ENCODE measurements at places on chromosomes 1 and 21.

GRCh38 chr1:88519156-88519555 is 164.9 kb upstream of the PKN2 start:
- H3K4me1 ChIP-seq = no peaks in the 10 kb centered on the region
- peak overlapping the region; percentile 7 for H3K27ac ChIP-seq
- H3K27me3 ChIP-seq = no peaks in the 10 kb centered on the region
- no peak for DNase-seq
- H3K36me3 ChIP-seq = no peaks in the 10 kb centered on the region

GRCh38 chr1:162371611-162372010 is 5.0 kb downstream of the SPATA46 start:
- peaks cover 3% of the 10 kb centered on the region for H3K4me1 ChIP-seq
- no peaks in the 10 kb centered on the region for H3K27me3 ChIP-seq
- no peak overlapping the region for H3K4me3 ChIP-seq
- H3K36me3 ChIP-seq = no peaks in the 10 kb centered on the region
- DNase-seq = no peak
- no peak overlapping the region for H3K27ac ChIP-seq

GRCh38 chr1:212256369-212256768 is 28.8 kb upstream of the PPP2R5A start:
- no peak for DNase-seq
- peaks cover 3% of the 10 kb centered on the region for H3K27me3 ChIP-seq
- H3K4me1 ChIP-seq = no peaks in the 10 kb centered on the region
- H3K27ac ChIP-seq = no peak overlapping the region

DNA sequence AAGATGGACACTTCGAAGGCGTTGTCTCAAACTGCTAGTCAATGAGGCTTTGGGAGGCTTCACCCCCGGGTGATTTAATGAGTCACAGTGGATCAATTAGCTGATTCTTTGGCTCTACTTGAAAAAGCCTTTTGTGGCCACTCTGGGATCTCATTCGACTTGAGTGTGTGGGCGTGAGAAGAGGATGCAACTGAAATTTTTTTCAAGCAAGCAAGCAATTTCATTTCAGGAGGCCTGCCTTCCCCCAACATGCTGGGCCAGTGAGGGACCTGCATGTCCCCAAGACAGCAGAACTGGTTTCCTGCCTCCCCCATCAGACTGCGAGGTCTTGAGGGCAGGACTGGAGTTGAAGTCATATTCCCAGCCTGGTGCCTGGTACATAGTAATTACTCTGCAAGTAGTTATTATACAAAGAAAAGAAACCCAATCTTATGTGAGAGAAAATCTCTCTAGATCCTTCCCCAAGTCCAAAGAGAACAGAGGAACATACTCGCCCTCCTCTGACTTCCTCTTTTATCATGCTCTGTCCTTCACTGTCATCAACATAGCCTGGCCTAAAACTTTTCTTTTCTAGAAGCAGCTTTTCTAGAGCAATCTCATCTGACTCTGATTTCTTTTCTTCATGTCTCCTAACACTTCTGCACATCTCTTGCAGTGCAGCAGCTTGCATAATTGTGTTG is 22.7 kb downstream of the SYT6 start:
- no peaks in the 10 kb centered on the region for H3K36me3 ChIP-seq
- H3K27me3 ChIP-seq = peaks cover 48% of the 10 kb centered on the region
- no peak overlapping the region for H3K4me3 ChIP-seq
- H3K4me1 ChIP-seq = peaks cover 5% of the 10 kb centered on the region
- no peak for DNase-seq

DNA sequence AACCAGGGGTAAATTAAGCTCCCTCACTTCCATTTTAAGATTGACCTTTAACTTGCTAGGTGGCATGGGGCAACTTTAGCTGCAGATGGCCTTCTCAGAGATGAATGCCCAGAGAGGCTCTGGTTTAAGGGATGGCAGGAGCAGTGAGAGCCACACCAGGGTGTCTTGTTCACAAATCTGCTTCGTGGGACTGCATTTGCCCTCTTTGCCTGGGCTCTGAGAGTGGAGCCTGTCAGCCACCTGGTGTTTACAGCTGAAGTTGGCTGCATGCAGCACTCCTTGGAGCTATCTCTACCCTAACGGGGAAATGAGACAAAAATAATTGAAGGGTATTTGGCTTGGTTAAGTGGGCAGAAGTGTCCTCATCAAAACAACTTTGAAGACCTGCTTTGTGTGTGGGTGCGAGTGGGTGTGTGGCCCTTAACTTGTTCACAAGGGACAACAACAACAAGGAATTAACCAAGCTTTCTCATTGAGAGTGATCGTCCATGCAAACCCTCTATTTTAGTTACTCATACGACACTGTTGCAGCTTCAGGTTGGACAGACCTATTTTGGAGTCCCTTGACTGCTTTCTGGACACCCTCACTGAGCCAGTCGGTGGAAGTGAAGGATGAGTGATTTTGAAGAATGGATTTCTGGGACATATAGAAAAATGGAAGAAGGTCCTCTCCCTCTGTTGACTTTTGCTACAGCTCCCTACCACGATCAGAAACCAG is 29.8 kb downstream of the PGM1 start:
- H3K27me3 ChIP-seq = no peaks in the 10 kb centered on the region
- peaks cover 25% of the 10 kb centered on the region for H3K4me1 ChIP-seq
- H3K4me3 ChIP-seq = no peak overlapping the region
- H3K27ac ChIP-seq = no peak overlapping the region
- no peaks in the 10 kb centered on the region for H3K36me3 ChIP-seq

DNA sequence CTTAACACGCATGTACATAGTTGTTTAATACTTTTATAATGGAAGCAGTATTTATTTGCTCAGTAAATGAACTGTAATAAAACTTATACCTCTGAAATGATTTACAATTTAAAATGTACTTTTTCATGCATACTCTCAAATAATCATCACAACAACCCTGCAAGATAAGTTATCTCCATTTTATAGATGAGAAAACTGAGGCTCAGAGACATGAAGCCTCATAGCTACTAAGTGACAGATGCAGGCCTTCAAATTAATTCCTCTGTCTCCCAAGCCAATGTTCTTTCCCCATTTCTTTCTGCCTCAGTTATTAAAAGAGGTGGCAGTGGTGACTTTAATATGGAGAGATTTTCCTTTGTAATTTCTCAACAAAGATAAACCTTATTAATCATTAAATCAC is 19.6 kb upstream of the CLCA1 start:
- no peak overlapping the region for H3K4me3 ChIP-seq
- DNase-seq = no peak
- no peaks in the 10 kb centered on the region for H3K27me3 ChIP-seq
- H3K4me1 ChIP-seq = no peaks in the 10 kb centered on the region
- H3K36me3 ChIP-seq = no peaks in the 10 kb centered on the region

DNA sequence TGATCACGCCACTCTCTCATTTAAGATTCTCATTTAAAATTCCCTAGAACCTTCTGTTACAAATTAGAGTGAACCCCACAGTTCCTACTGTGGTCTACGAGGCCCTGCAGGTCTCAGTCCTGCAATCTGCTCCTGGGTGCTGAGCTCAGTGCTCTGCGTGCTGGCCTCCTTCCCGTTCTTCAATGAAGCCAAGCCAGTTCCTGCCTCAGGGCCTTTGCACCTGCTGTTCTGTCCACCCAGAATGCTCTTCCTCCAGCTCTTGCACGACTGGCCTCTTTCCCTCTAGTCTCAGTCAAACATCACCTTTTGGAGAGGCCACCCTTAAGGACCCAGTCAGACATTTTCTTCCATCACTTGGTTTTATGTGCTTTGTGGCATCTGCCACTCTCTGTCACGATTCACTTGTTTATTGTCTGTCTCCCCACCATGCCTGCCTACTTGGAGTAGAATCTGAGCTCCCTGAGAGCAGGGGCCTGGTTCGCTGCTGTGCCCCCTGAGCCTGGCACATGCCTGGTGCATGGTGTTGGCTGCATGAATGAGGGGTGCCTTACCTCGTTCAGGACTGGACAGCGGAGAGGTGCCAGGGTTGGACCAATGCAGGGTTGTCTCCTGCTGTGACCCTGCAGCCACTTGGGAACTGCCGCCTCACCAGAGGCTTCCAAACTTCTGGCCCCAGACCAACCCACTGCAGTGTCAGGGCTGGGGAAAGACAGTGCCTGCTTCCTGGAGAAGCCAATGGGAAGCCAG is 9.7 kb upstream of the H6PD start:
- H3K4me1 ChIP-seq = no peaks in the 10 kb centered on the region
- no peak overlapping the region for H3K4me3 ChIP-seq
- no peaks in the 10 kb centered on the region for H3K27me3 ChIP-seq
- H3K36me3 ChIP-seq = no peaks in the 10 kb centered on the region
- DNase-seq = no peak
- H3K27ac ChIP-seq = no peak overlapping the region

GRCh38 chr1:51622455-51622913 is 5.6 kb downstream of the OSBPL9 start:
- no peaks in the 10 kb centered on the region for H3K27me3 ChIP-seq
- no peak overlapping the region for H3K27ac ChIP-seq
- H3K36me3 ChIP-seq = no peaks in the 10 kb centered on the region

GRCh38 chr1:155860970-155861510 is 1.7 kb downstream of the SYT11 start:
- H3K27me3 ChIP-seq = peaks cover 22% of the 10 kb centered on the region
- H3K27ac ChIP-seq = no peak overlapping the region
- peaks cover 8% of the 10 kb centered on the region for H3K4me1 ChIP-seq
- H3K36me3 ChIP-seq = peaks cover 2% of the 10 kb centered on the region
- DNase-seq = no peak

DNA sequence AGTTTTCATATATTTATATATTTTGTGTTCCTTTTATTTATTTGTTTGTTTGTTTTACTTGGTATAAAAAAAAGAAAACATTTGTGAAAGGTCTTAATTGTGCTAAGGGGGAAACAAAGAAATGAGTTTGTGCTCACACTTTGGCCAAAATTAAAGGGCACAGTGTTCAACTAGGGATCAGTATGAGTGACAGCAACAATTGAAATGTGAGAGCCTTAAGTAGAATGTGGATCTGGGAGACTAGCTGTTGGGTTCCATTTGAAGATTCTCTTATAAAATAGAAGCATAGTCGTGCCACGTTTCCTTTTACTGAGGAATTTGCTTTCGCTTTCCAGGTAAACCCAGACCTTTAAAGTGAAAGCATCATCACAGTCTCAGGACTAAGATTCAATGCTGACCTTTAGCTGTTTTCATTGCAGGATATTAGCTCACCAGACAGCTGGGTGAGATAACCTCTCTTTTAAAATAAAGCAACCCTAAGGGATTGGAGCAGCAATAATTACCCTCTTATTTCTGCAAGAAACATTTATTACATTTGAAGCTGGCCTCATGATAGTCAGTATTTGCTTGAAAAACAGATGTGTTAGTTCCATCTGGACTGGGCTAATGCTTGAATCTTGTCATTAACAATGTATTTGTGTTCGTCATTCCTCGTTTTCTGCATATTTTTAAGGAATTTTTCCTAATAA is 37.1 kb upstream of the CD55 start:
- no peaks in the 10 kb centered on the region for H3K36me3 ChIP-seq
- no peak overlapping the region for H3K27ac ChIP-seq

GRCh38 chr21:10425856-10426255 is 95.5 kb upstream of the TPTE start:
- H3K4me1 ChIP-seq = no peaks in the 10 kb centered on the region
- H3K36me3 ChIP-seq = no peaks in the 10 kb centered on the region
- no peaks in the 10 kb centered on the region for H3K27me3 ChIP-seq
- no peak overlapping the region for H3K27ac ChIP-seq
- DNase-seq = no peak

GRCh38 chr1:54360165-54361005 is 45.8 kb downstream of the SSBP3 start:
- DNase-seq = no peak
- peaks cover 8% of the 10 kb centered on the region for H3K36me3 ChIP-seq
- H3K27me3 ChIP-seq = no peaks in the 10 kb centered on the region
- H3K27ac ChIP-seq = no peak overlapping the region
- no peak overlapping the region for H3K4me3 ChIP-seq

GRCh38 chr1:239742416-239743109 is 349.1 kb upstream of the FMN2 start:
- no peaks in the 10 kb centered on the region for H3K4me1 ChIP-seq
- no peak overlapping the region for H3K4me3 ChIP-seq
- H3K27ac ChIP-seq = no peak overlapping the region
- no peaks in the 10 kb centered on the region for H3K36me3 ChIP-seq
- no peak for DNase-seq

DNA sequence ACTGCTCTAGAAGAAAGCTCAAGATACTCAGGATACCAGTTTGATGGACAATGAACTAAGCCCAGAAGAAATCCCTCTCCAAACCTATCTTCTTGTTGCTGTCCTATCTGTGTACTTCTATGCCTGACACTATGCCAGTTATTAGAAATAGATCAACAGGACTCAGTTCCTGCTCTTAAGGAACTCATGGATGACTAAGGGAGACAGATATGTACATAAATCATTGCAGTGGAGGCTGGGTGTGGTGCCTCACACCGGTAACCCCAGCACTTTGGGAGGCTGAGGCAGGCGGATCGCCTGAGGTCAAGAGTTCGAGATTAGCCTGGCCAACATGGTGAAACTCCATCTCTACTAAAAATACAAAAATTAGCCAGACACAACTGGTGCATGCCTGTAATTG is 42.4 kb upstream of the AK4 start:
- H3K36me3 ChIP-seq = no peaks in the 10 kb centered on the region
- no peak overlapping the region for H3K4me3 ChIP-seq
- peaks cover 7% of the 10 kb centered on the region for H3K27me3 ChIP-seq
- H3K27ac ChIP-seq = no peak overlapping the region
- no peak for DNase-seq

DNA sequence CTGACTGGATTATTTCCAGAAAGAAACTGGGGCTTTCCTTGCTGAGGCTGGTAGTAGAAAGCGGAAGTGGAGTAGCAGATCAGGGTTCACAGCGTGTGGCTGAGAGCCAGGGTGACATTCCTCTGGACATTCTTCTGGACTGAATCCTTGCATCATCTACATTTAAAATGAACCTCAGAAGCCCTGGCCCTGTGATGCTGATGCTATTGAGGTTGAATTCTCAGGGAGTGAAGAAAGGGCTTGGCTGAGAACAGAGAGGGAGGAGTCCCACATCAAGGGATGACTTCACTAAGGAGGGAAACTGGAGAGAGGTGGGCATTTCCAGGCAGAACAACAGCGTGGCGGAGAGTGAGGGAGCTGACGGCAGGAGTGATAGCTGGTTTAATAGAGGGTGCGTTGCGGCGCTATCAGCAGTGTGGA is 102.3 kb upstream of the LMO4 start:
- H3K36me3 ChIP-seq = no peaks in the 10 kb centered on the region
- H3K27ac ChIP-seq = no peak overlapping the region
- H3K4me3 ChIP-seq = no peak overlapping the region
- no peaks in the 10 kb centered on the region for H3K4me1 ChIP-seq
- no peak for DNase-seq

GRCh38 chr1:232267092-232267836 is 362.7 kb downstream of the SIPA1L2 start:
- H3K4me3 ChIP-seq = no peak overlapping the region
- H3K27ac ChIP-seq = no peak overlapping the region
- no peak for DNase-seq
- H3K36me3 ChIP-seq = no peaks in the 10 kb centered on the region
- no peaks in the 10 kb centered on the region for H3K4me1 ChIP-seq

- DNase-seq = no peak
- H3K4me3 ChIP-seq = no peak overlapping the region
- H3K4me1 ChIP-seq = peaks cover 4% of the 10 kb centered on the region
- H3K27ac ChIP-seq = no peak overlapping the region
Measured at GRCh38 chr1:232983375-232983774, 33.0 kb downstream of the NTPCR start.

Measured in progenitor cell of endocrine pancreas (in vitro differentiated cells).